Activated CD4-positive, alpha-beta memory T cell treated with anti-CD3 and anti-CD28 coated beads, Interleukin-2, amount 10 ng/mL, durations not matched to agents 7 days and 5 days (primary cell): ENCODE measurements at places on chromosomes 5 and 9.

GRCh38 chr9:89405826-89406225 is 87.5 kb downstream of the SECISBP2 start:
- no peak for DNase-seq
- H3K4me1 ChIP-seq = peaks cover 73% of the 10 kb centered on the region
- peak overlapping the region; percentile 75 for H3K27ac ChIP-seq
- H3K4me3 ChIP-seq = no peak overlapping the region

DNA sequence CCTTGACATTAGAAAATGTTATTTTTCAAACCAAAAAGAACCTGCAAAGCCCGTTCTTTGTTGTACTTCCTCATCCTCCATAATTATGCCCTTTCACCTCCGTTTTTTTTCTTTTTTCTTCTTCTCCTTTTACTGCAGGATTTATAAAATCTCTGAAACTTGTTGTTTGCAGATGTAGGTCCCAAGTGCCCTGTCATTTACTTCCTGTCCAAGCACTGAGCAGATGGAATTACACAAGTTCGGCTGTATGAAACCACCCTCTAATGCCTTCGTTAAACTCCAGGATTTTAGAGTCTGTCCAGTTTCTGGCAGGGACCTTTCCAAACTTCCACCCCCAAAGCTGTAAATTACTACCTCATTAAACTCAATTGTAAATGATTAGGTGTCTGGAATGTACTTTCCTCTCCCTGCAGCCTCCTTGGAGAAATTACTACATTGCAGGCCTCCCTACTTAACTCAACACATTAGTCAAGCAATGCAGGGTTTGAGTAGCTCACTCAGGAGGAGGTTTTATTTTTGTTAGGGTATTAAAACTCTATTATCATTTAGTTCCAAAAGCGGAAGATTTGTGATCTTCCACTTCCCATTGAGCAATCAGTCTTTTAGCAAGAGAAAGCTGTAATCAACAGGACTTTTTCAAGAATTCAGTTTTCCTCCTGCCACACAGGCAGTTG is 125.6 kb upstream of the LPAR1 start:
- no peak overlapping the region for H3K27ac ChIP-seq
- no peaks in the 10 kb centered on the region for H3K4me1 ChIP-seq
- no peak overlapping the region for H3K4me3 ChIP-seq
- H3K27me3 ChIP-seq = no peaks in the 10 kb centered on the region
- no peaks in the 10 kb centered on the region for H3K36me3 ChIP-seq

GRCh38 chr5:123429993-123430392 is 6.8 kb upstream of the CEP120 start:
- no peak overlapping the region for H3K27ac ChIP-seq
- H3K36me3 ChIP-seq = no peaks in the 10 kb centered on the region
- no peak overlapping the region for H3K4me3 ChIP-seq

GRCh38 chr5:139383275-139383992 is at the start of gene SLC23A1:
Gene SLC23A1 (minus strand): TSS chr5:139383297. CDS start chr5:139383253, 44 bp downstream.
- peak within 1 kb of the TSS; percentile 88 for H3K27ac ChIP-seq
- DNase-seq = no peak
- H3K36me3 ChIP-seq = peaks cover 4% of the 10 kb centered on the region
- no peak within 1 kb of the TSS for H3K4me3 ChIP-seq
- H3K4me1 ChIP-seq = peaks cover 49% of the 10 kb centered on the region
